Inflammatory macrophage treated with lipopolysaccharide for 1 hour (primary cell): ENCODE measurements at places on chromosomes 5 and 9.

DNA sequence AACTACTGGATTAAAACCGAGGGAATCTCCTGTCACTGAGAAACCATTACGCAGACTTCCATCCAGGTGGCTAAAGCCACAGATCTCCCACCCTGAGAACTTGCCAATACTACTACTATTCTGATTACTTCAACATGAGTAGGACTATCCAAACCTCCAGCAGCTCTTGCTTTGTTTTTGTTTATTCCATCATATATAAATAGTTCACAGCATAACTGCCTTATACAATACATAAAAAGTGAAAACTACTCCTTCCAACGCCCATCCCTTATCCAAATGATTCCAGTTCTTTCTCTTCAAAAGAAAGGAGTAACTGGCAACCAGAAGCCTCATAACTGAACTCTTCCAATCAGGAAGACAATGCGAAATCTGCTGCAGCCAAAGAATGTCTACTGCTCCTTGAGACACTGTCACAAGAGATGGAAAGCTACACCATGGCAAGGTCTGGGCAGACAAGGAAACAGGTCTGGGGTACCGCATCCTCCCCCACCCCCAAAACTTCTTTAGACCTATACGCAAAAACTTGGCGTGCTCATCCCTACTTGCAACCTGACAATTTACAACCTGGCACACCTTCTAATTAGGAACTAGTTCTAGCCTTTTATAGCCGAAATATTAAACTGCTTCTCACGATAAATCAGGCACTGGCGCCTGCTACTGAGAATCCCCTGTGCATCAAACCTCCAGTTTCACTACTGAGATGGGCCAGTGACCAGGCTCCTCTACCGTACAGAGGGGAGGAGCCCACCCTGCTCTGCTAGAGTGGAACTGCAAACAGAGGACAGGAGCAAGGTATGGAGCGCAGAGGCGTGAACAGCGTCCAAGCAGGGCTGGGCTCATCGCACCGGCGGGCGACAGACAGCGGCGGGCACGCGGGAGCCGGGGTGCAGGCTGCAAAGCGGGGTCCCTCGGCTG lies 986 bp downstream of the PLPP1 start:
- DNase-seq = peak; percentile 5

- DNase-seq = no peak
Observed at GRCh38 chr9:9764821-9765220, 848.0 kb downstream of the PTPRD start.

DNA sequence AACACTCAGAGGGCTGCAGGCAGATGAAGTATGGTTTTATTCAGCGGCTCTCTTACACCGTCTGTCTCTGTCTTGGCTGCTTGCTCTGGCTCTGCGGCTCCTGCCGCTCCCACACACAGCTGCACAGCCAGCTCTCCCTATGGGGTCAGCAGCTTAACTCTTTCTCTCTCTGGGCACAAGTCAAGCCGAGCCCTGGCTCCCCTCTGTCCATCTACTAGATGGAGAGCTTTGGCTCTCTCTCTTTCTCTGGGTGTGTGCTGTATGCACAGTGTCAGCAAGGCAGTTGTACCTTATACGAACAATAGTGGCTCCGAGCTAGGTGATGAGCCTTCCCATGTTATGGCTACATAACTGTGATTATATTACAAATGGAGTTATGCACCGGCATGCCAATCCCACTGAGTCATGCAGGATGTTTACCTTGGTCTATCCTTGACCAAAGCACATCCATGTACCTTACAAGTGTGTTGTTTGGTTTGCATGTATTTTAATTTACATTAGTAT lies 19.3 kb upstream of the PPP2CA start:
- no peak for DNase-seq

DNA sequence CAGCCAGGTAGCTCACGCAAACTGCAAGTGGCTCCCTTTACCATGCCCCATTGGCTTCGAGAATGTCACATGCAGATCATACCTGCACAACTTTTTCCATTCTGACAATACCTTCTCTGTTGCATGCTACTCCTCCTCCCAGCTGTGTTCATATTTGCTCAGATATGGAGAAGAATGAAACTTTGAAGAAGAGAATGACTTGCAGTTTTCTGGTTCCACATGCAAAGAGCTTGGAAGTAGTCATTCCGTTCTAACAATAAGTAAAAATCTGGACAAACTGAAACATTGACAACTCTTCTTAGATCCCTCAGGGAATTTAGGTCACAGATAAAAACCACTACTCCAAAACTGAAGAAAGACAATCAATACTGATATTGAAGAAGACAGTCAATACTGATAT lies 49.6 kb upstream of the IRX1 start:
- DNase-seq = no peak

DNA sequence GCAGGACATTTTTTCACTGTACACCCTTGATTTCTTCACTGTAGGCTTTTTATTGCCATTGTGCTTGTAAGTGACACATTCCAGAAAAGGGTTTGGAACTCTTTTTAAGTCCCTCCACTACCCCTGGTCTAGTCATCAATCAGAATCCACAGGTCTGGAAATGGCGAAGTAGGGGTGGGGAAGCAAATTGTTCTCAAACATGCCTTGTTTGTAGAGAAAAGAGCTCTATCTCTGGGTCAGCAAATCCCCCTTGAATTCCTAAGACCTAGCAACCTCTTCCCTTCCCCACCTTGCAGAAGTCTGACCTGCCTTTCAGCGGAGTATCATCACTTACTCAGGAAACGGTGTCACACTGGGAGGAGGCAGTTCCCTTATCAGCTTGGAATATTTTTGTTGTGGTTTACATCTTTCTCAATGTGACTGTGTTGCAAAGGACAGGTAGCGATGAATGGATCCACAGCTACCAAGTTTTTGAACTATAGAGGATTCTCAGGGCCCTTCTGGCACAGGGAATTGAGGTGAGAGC lies 3.2 kb downstream of the SH3RF2 start:
- DNase-seq = no peak

- DNase-seq = no peak
Observed at GRCh38 chr5:2112173-2113025, 229.7 kb upstream of the IRX4 start.

DNA sequence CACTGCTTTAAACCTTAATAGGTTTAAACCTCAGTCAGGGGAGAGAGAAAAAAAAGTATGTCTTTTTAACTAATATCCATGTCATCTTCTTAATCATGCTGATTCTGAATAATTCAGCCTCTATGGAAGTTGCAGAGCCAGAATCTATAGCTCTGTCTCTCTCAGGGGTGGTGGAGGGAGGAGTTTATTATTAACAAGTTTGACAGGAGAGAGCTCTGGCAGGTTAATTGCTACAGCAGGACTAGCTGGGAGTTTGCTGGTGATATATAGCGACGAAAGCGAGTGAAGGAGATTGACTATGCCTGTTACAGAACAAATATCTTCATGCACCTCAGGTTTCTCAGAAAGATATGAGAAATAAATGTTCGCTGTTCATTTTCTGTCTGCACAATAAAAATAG lies 586.4 kb downstream of the TLE4 start:
- no peak for DNase-seq

DNA sequence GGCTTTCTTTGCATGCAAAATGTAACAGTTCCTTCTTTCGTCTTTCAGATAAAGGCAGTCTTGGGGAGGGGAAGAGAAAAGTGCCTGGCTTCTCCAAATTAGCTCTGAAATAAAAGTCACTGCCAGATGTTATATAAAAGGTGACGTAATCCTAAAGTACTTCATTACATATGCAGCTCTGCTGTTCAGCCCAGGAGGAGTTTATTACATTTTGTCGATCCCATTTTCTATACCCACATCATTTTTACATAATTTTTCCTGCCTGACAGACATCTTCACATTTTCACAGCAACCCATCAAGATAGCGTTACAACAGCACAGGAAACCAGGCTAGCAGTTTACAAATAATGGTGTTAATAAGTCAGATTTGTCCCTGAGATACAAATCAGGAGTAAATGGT lies 86.7 kb upstream of the SLC30A5 start:
- no peak for DNase-seq

DNA sequence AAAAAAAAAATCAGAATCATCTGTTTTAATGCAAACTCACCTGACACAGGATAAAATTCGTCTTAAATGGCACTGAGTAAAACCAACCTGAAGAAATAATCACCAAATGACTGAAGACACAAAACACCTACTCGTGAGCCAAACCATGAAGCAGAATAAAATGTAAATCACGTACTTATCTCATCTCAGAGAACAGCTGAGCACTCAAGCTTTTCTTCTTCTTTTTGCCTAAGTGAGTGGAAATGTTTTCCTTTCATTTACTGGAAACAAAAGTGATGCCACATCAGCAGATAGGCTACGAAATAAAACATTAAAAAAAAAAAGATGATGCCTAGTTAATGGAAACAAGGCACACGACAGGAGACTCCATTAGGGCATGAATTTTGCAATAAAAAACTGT lies 36.4 kb downstream of the ATPSCKMT start:
- DNase-seq = no peak

GRCh38 chr9:78196258-78196657 lies 39.6 kb upstream of the CEP78 start:
- DNase-seq = no peak

DNA sequence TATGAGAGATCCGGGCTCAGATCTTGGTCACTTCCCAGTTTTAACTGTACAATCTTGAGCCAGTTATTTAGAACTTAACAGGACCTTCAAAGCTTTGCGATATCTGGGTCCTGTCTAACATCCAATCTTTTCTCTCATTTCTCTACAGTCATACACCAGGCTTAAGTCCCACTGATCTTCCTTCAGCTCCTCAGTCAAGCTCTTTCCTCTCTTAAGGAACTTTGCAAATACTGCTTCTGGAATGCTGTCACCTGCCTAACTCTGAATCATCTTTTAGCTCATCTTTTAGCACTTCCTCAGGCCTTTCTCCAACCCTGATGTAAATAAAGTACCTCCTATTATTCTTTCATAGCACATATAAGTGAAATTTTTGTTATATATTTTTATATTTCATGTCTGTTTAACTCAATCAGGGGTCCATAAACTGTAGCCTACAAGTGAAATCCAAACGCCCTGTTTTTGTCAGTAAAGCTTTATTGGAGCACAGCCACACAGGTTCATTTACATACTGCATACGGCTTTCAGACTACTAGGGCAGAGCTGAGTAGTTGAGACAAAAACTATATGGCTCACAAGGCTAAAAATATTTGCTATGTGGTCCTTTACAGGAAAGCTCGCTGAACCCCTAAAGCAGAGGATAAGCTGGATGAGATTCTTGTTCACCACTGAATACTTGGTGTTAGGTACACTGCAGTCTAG lies 63.5 kb downstream of the MEF2C start:
- no peak for DNase-seq

GRCh38 chr5:72510610-72511181 lies 3.5 kb upstream of the ZNF366 start:
- DNase-seq = no peak

DNA sequence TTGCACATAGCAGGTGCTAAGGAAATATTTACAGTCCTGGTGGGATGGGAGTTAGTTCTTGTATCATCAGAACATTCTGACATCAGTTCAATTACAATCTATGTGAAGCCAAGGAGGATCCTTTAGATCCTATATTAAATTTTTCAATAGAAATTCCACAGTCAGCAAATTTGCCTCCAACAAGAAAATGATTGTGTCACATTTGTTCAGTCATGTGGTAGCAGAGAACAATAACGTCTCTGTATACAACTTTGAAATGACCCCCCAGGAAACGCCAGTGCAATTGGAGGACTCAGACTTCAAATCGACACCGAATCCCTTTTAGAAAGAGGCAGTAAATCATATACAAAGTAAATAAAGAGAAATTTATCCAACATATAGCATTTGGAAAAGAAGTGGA lies 392.1 kb downstream of the DTWD2 start:
- DNase-seq = no peak

DNA sequence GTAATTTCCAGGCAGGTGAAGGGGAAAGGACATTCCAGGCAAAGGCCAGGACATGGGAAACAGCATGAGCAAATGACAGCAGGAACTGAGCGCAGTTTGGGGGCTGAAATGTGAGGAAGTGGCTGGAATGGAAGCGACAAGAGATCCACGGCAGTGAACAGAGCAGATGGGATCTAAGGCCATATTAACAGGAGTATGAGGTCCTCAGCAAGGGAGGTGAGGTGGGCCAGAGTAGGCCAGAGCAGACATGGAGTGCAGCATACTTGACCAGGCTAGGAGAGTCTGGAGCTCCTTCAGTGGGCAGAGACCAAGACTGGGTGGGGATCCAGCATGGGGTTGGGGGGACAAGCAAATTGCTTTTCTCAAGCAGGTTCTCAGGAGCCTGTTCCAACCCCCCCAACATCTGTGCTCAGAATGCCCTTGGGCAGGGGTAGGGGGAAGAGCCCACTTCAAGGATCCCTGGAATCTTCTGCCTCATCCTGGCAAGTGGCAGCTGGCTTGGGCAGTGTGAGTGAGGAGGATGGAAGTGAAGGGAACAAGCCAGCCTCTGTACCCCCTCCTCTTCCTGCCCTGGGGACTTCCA lies 34.5 kb downstream of the DAB2IP start:
- no peak for DNase-seq

DNA sequence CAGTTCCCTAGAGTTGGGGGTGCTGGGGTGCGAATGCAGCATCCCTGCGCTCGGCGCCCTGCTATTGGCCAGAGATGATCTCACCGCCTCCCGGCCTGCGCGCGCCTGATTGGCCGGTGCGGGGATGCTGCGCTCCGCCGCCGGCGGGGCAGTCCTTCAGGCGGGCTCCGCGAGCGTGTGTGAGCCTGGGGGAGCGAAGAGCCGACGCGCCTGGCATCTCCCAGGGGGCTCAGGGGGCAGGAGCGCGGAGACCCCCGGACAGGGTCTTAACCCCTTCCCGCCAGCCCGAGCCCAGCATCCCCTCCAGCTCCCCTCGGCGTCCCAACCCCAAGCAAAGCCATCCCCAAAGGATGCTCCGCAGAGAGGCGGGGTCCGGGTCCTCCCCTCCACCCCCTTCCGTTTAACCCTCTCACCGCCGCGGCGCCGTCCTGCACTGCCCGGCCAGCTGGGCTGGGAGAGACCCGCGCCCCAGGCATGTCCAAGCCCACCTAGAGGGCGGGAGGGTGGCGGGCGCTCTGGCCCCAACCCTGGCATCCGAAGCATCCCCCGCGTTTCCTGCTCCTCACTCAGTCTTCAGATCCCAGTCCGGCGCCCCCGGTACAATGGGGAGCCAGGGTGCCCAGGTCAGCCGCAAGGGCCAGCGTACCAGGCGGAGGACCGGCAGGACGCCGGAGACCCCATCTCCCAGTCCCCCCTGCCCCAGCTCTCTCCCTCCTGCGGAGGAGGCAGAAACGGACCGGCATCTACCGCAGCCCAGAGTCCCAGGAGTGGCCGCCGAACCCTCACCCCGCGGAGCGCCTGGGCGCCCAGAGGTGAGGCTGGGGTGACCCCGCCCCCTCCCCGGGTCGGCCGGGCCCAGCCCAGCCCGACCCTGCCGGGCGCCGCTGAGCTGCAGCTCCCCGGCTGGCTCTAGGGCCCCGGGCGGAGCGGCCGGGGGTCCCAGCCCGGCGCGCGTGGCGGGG lies 19.3 kb upstream of the TOR2A start:
- DNase-seq = no peak

GRCh38 chr5:178361657-178362445 lies 129.2 kb upstream of the PHYKPL start:
- no peak for DNase-seq

GRCh38 chr5:112703866-112704820 lies 33.5 kb upstream of the APC start:
- DNase-seq = no peak

GRCh38 chr5:132372542-132372941 lies 3.0 kb downstream of the SLC22A5 start:
- DNase-seq = no peak

- peak; percentile 31 for DNase-seq
Observed at GRCh38 chr9:107684224-107684623, 194.7 kb upstream of the KLF4 start.
